Hematopoietic multipotent progenitor cell treated with erythropoietin and hydrocortisone succinate and interleukin-3 and kit ligand, for 6 days (in vitro differentiated cells): ENCODE measurements at places on chromosomes 7 and 10.

DNA sequence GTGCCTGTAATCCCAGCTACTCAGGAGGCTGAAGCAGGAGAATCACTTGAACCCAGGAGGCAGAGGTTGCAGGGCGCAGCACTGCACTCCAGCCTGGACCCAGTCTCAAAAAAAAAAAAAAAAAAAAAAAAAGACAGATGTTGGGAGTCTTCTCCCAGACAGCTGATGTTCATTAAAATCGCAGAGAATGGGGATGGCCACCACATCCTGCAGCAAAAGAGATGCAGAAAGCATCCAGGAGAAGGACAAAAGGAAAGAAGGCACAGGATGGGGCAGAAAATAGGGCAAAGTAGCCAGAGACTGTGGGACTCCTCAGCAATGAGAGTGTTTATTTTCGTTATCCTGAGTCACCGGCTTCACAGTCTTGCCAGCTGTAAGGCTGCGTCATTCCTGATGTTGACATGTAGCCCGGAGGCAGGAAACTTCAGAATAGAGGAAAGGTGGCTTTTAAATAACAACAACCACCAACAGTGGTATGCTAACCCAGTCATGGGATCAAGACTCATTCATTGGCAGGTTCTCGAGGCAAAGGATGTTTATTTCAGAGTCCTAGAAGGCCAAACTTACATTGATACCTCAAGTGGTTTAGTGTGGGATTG lies 149.5 kb upstream of the SVIL start:
- DNase-seq, result no peak

- peak; percentile 37 for DNase-seq
Measured at GRCh38 chr7:129553899-129554461, 51.6 kb downstream of the SMKR1 start.

DNA sequence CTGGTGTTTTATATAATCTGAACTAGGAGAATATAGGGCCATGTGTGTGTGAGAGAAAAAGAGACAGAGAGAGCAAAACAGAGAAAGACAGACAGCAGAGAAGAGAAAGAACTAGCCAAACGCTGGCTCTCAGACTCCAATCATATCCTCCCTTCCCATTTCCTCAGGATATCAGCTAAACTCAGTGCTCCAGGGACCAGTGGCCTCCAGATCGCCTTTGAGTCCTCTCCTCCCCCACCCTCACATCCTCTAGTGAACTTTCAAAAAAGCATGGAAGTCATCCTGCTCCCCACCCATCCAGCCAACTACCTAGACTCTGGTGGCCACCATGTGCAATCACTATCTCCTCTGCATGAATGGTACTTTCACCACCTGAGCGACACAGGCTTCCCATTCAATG lies 386.1 kb upstream of the NPVF start:
- no peak for DNase-seq

DNA sequence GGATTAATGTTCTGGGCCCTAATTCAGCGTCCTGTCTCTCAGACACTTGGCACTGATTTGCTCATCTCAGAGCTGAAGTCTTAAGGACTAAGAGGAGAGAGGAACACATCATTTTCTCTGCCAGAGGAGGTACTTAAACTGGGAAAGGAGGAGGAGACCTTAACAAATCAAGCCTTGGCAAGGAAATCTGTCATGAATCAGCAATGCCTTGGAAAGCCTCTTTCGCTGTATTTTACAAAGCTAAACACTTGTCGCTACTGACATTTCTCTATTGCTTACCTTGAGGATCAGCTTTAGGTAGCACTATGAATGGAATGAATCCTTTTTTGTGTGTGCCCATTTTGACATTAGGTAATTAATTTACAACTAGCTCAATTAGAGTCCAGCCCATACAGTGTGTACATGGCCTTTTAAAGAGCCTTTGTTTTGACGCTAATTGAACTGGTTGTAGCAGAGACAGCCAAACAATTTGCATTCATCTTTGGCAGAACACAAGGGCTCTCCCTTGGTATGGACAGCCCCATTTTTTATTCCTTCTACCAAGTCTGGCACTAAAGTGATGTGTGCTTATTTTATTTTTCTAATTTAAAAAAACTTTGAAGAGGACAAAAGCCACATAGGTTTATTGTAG lies 37.4 kb downstream of the AUTS2 start:
- DNase-seq, result no peak

DNA sequence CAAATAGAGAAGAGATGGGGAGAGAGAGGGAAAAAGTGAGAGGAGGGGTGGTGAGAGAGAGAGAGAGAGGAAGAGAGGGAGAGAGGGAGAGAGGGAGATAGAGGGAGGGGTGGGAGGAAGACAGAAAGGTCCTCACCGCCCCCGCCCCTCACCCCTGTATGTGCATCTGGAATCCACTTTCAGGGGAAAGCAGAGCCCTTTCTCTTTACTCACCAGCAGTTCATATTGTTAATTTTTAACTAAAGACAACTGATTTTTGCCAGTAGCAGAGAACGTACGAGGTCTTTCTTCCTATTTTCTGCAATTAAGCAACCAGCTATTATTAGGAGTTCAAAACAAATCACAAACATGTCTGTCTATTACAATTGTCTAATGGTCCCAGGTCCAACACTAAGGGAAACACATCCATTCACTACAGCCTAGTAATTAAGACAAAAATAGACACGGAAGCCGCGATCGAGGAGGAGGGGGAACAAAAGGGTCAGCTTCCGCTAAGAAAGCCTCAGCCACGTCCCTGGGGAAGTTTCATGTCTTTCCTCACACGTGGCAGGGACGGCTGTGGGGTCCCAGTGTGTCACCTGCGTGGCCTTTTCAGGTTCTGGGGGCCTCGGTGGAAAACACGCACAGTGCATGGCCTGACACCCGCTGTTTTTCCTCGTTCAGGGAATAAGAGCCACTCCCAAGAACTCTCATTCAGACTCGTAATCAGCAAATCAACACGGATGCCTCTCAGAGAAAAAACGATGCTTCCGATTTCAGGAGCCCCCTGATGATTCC lies 572.0 kb downstream of the PTPRN2 start:
- DNase-seq, result no peak

- DNase-seq, result peak; percentile 49
Measured at GRCh38 chr10:79136236-79137005, 67.7 kb downstream of the ZMIZ1 start.
